Stimulated activated CD4-positive, alpha-beta T cell treated with anti-CD3 and anti-CD28 coated beads, Interleukin-1b, Interleukin-23, amount 100 ng/mL, for 1 hour (primary cell): ENCODE measurements at places on chromosomes 2 and 18.

DNA sequence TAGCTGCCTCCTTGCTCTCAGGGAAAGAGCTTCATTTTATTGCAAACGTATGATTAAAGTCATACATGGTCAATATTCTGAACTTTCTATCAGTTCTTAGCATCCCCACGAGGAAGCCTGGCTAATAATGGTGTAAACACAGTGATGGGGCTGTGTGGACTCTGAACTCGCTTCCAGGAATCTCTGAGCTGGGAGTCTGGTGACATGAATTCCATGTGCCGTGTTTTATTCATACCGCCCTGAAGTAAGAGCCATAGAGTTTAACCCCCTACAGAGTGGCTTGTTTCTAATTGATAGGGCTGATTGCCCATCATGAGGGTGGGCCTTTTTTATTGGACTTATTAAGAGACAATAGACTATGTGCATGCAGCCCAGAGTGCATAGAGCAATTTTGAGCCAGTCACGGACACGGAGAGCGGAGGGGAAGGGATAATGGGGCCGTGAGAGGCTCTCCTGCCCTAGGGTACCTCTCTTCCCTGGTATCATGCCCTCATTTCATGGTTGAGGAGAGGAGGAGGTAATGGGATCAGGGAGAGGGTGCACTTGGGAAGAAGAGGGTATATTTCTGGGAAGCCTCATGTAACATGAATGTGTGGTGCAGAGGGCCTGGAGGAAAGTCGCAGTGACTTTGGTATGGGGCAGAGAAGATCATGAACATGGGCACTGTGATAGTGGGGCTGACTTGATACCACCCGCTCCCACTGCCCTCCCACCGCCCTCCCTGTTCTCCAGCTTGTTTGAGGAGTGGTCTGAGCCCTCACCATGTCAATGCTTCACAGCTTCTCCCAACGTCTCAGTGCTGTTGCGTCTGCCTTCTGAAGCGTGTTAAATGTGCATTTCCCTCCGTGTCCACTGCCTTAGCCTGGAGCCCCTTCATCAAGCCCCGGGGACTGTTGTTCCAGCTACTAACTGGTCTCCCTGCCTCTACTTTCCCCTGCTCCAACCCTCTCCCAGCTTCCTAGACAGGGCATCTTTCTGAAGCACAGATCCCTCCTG, 73.2 kb downstream of the IL1R2 start:
- DNase-seq = no peak

- no peak for DNase-seq
These were observed 93.8 kb upstream of the SKOR2 start for GRCh38 chr18:47345291-47345690.

GRCh38 chr2:159035790-159036411, 67.5 kb downstream of the TANC1 start:
- DNase-seq = no peak

GRCh38 chr2:39549718-39550464, 112.8 kb upstream of the MAP4K3 start:
- DNase-seq = no peak

DNA sequence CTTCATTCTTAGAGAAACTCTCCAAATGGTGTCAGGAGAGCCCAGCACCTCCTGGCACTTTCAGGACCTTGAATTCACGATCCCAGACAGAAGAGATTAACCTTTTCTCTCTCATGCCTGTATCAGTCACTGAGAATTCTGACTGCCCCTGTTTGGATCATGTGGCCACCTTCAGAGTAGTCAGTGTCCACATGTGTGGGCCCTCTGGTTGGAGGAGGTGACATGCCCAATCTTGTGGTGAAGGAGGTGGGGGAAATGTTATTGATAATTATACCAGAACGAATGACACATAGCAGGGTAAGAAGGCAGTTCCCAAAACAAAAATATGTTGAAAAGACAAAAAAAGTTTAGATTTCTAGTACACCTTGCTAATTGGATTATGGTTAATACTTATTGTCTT, 31.7 kb downstream of the UBXN4 start:
- DNase-seq = no peak

DNA sequence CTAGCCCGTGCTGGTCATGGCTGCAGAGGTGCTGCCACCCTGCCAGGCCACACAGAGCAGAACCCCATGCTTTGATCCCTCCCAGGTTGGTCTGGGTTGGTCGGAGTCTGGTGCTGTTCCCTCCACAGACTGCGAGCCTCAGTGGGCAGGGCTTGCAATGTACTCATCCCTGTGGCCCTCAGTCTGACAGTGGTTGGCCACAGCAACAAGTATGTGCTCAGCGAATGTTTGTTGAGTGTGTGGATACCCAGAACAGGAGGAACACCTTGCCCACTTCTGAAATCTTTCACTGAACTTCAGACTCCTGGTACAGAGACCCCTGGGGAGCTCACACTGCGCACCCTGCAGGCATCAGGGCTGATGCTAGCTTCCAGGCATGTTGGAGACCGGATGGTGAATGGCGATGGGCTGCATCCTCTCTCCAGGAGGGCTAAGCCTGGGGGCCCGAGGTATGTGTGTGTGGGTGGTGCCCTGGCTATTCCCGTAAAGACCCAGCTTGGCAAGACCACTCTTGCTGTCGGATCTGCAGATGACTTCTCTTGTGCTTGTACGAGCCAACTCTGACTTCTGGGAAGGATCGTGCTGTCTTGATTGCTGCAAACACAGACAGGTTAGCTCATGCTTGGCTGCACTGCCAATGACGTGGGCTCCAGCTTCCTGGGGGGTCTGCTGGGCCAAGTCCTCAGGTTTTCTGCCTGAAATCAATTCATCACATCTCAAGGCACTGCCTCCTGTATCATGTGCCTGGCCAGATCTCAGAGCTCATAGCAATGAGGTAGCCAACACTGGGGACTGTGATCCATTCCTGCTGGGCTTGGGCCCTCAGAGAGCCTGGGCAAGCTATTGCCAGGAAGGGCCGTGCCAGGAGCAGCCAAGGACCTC, 43.7 kb downstream of the RHOB start:
- no peak for DNase-seq

DNA sequence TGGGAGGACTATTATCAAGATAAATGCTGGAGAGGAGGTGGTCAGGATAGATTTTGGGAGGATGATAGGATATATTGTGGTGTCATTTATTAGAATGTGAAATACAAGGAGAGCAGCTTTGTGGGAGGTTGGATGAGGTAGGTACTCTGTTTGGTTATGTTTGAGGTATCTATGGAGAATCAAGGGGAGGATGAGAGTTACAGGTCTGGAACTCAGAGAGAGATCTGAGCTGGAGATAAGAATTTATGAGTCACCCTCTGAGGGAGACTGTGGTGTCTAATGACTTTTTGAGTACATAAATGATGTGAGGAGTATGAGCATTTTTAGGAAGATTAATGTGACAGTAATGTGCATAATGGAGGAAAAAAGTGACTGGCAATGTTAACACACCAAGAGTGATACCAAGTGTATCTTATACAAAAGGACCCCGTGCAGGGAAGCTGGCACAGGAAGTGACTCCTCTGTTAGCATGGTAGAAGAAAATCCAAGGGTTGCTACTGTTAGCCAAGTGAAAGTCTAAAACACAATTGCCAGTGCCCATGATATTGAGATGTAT, 48.2 kb downstream of the CRIM1 start:
- no peak for DNase-seq

GRCh38 chr2:223494496-223494895, 107.7 kb downstream of the SCG2 start:
- no peak for DNase-seq
